GM10248 (cell line): ENCODE measurements at places on chromosomes 4 and X.
A peak's percentile ranks its signal among the peaks of the same experiment; 100 is the strongest.

DNA sequence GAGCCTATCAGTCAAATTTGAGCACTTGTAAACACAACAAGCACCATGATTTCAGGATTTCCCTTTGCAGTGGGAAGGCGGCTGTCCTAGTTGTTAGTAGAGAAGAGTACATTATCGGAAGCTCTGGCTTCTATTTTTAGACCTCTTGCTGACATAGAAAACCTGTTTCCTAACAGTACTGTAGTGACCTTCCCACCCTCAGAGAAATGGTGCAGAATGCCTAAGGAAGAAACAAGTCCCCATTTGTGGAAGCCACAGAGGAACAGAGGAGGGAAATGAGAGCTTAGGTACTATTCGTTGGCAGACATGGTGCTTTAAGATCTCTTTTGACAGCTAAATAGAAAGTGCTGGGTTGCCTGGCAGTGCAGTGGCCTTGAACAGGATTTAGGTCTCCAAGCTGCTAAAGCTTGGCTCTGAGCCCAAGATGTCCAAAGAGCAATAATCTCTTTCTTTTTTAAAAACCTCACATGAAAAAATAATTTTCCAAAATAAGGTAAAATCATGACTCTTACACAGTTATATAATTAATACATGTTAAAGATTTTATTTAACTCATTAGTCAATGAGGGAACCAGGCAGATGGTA, 24.9 kb downstream of the GLRA2 start:
- DNase-seq: no peak

DNA sequence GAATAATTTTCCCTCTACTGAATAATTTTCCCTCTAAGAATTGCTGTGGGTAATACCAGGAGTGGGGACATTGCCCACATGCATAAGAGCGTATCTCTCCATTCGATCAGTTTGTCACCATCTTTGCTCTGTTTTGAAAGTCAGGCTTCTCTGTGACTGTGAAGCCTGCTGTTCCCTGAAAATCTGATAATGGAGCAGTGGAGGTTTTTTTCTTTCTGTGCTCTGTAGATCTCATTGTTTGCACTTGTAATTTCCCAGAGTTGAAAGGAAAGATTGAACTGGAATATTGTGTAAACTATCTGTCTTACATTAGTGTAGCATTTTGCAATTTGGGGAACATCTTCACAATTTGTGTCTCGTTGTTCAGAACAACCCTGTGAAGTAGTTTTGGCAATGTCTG, 4.3 kb downstream of the ZXDB start:
- no peak for DNase-seq

DNA sequence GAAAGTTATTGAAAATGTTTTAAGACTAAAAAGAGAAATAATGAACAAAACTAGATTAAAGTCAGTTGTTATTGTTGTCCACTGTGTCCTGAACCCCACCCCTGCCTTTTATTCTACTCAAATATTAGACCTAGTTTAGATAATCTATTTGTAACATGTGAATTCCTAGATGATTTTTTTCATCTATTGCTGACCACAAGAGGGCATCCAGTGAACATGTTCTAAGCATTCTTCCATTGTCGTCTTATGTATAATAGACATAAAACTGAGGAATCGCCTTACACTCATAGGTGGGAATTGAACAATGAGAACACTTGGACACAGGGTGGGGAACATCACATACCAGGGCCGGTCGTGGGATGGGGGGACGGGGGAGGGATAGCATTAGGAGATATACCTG, 36.4 kb upstream of the HPRT1 start:
- no peak for DNase-seq

DNA sequence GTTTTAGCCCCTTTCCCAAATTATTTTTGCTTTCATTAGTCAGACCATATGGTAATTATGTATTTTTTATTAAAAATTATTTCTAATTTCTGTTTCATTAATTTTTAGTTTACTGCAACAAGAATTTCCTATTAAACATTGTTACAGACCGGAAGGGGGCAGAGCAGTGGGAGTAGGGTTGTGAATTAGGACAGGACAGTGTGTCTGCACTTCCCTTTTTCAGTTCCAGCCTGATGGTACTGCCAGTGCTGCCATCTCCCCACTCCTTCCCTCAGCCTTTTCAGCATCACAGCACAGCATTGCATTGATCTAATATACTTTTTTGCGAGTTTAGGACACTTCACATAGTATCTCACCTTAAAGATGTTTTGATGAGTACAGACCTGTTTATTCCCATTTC, 76.5 kb downstream of the STIM2 start:
- DNase-seq: no peak

DNA sequence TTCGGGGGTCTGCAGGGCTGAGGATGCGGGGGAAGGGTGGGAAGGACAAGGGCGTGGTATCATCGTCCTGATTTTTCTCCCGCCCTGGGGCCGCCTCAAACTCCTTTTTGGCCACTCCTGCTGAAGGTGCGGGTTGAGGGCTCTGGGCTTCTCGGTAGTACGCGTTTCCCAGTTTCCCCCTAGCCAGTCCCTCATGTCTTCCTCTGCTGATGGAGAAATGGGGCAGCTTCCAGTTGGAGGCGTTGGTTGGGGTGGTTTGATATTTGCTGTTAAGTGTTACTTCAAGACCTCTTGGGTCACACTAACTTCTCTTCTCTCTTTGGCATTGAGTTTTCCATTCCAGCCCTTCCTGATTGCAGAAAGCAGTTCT, 482 bp downstream of the GSTCD start:
- no peak for DNase-seq

- DNase-seq: peak; percentile 68
Observed at GRCh38 chr4:42150653-42151567, 1.5 kb downstream of the BEND4 start.

DNA sequence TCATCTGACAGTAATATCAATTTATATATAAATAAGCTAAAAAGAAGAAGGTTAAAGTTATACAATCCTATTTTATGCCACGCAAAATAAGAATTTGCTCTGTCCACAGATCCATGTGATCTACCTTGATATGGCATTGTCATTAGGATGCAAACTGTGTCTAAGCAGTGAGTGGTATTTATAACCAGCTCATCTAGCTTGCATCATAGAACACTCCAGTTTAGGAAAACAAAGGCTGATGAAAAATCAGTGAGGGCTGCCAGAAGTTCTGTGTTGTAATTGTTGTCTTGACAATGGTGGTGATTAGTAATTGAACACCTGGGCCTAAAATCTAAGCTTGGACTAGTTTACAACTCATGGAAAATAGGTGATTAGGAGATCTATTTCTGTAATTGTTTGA, 111.0 kb downstream of the CPE start:
- no peak for DNase-seq
